ENCODE measurements at places on chromosomes 1 and 21. TPM values are rescaled to one million over a fixed set of nuclear protein-coding genes. Genes with fewer than 3 reads are reported as not detected.

GRCh38 chr1:233343262-233343661 lies 15.7 kb downstream of the MAP3K21 start:
- no peak for DNase-seq

DNA sequence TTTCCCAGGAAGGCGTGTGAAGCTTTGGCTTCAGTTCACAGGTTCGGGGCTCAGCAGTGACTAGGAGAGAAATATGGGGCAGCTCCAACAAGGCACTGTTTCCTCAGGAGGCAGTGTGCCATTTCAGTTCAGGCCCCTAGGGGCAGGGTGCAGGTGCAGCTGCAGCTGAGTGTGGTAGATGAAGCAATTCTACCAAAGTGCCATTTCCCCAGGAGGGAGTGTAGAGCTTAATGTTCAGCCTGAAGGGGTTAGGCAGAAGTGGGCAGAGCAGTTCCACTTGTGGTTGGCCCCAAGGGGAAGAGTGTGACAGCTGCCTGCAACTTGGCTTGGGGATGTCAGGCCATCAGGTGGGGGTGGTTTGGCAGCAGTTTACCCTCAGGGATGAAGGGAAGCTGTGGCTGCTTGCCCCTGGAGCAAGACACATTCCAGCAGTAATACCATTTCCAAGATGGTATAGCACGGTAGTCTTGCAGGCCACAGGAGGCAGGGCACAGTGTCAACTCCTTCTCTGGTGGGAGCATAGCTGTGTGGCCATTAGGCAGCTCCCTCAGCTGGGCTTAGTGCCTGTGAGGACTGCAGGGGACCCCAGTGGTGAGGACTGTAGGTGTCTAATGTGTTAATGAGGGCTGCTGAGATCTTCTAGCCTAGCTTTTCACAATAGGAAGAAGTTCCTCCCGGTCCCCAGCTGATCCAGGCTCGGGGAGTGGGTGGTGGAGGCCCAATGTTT lies 34.7 kb downstream of the RGSL1 start:
- DNase-seq: peak; percentile 80

SDF4 gene
- total RNA-seq: 87.9 TPM

SLC39A1 gene
- 70.9 TPM for total RNA-seq

FAF1 gene
- 43.9 TPM for total RNA-seq
